ENCODE measurements at places on chromosomes 6 and 20. TPM values are rescaled to one million over a fixed set of nuclear protein-coding genes. Genes with fewer than 3 reads are reported as not detected.

DNPH1 gene
- total RNA-seq, result 45.7 TPM

ANKRD66 gene
- total RNA-seq, result not detected

DNA sequence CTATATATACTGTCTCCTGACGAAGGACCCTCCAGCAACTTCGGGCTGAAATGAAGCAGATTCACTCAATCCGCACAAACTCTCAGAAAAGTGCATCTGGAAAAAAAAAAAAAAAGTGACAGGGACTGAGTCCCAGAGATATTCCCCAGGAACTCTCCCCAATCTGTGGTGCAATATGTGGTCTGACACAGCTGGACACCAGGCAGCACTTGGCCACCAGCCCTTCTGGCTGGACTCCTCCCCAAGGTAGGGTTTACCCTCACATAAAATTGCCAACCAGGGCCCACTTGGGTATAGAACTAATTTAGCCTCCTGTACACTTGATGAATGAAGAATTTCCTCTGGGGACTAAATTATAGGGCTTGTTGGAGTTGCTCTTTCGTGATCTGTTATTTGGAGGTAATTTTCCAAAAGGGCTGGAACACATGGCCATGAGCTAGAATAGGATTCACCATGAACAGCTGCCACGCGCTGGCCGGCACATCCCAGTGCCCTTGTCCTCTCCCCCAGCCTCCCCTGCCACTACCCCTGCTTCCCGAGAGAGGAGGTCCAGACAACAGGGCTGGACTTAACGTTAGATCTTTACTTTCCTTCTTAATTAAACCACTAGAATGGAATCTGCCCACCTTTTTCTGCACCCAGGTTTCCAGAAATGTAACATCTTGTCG is 379.2 kb downstream of the BMP2 start:
- DNase-seq, result no peak

LTA gene
- 0.22 TPM for total RNA-seq

EPHA7 gene
- 2.4 TPM for total RNA-seq

MATN4 gene
- total RNA-seq, result 0.17 TPM

- no peak for DNase-seq
These were observed 9.3 kb downstream of the GFRA4 start for GRCh38 chr20:3653921-3654320.

HLA-F gene
- 416 TPM for total RNA-seq

DNA sequence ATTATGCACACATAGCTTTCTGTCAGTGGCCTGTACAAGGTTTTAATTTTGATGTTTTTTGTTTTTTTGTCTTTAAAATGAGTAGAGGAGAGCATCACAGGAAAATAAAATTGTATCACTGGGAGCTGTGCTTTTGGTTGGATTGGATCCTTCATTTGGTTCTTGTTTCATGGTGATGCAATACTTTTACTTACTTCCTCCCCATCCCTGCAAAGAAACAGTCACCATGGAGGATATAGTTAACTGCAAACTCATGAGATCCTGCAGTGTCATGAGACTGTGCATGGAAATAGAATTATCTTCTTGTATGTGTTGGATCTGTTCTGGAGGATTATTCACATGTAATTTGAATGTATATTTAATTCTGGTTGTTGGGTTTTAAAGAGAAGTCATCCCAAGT is 122.3 kb downstream of the JARID2 start:
- DNase-seq, result no peak
